ENCODE measurements at places on chromosomes 1 and 21. TPM values are rescaled to one million over a fixed set of nuclear protein-coding genes. Genes with fewer than 3 reads are reported as not detected.

DNA sequence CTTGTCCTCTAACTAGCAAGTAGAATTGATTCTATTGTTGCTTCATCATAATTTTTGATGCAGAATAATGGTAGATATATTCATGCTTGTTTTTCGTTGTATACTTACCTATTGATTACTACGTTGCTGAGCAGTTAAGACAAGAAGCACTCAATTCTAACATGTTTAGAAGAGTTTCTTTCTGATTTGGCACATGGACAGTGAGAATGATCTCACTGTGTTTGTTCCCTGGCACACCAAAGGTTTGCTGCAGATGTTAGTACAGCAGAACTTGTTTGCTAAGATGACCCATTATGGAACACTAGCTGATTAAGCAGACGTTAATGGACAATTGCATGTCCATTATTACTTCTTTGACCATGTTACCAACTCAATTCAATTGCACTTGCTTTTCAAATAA, 184.7 kb upstream of the SGIP1 start:
- DNase-seq: no peak

GRCh38 chr1:61523229-61523628, 201.7 kb downstream of the TM2D1 start:
- no peak for DNase-seq

- no peak for DNase-seq
Observed at GRCh38 chr1:204473400-204473965, 21.1 kb downstream of the PIK3C2B start.

LDLRAD2 gene
- not detected for total RNA-seq

SEMA4A gene
- total RNA-seq: 2.0 TPM
